ENCODE measurements at places on chromosomes 2 and 18. TPM values are rescaled to one million over a fixed set of nuclear protein-coding genes. Genes with fewer than 3 reads are reported as not detected.

The SCN3A gene
- 0.32 TPM for total RNA-seq

DNA sequence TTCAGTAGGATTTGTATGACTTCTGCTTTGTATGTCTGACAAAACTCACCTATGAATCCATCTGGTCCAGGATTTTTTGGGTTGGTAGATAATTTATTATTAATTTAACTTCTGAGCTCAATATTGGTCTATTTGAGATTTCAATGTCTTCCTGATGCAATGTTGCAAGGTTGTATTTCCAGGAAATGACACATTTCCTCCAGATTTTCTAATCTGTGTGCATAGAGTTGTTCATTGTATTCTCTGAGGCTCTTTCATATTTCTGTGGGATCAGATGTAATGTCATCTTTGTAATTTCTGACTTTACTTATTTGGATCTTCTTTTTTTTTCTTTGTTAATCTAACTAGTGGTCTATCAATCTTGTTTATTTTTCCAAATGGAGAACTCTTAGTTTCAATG lies 584.7 kb upstream of the SETBP1 start:
- no peak for DNase-seq

GRCh38 chr2:238287737-238288649 lies at the start of gene PER2:
TSS of gene PER2 (minus strand) at chr2:238288610. CDS start at chr2:238277936, 10,674 bp downstream.
- DNase-seq, result peak; percentile 44

The OTX1 gene
- total RNA-seq, result not detected

DNA sequence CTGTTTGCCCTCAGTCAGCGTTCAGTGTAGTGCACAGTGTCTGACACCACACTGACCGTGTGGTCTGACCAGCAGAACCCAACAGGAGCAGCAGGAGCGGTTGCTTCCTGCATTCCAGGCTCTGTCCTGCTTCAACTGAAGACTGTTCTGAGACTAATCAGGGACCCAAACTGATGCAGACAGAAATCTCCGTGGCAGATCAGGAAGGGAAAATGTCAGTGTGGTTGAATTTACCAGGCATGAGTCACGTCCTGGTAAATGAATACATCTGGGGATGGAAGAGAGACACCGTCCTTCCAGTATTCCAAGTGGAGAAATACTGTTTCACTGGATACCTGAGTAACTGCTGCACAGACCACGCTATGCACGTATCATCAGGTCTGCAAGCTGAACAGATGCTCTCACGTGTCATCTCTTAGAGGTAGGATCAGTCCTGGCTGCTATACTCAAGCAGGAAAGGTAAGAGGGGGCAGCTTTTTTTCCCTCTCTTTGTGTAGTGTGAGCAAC lies 223.6 kb upstream of the EPAS1 start:
- DNase-seq, result no peak

GRCh38 chr2:46351750-46352138 lies 54.5 kb downstream of the EPAS1 start:
- DNase-seq, result no peak

The MDH1B gene
- 0.85 TPM for total RNA-seq

GRCh38 chr2:217988014-217988839 lies 14.6 kb downstream of the TNS1 start:
- no peak for DNase-seq

- no peak for DNase-seq
These were observed 263.6 kb upstream of the HNMT start for GRCh38 chr2:137700681-137701080.

The ANO7 gene
- total RNA-seq, result not detected

The FBXO41 gene
- total RNA-seq, result 1.2 TPM

The FMNL2 gene
- total RNA-seq, result 17.9 TPM

- no peak for DNase-seq
These were observed 213.8 kb upstream of the FBXO11 start for GRCh38 chr2:48120112-48120511.

GRCh38 chr2:159936471-159936870 lies 125.9 kb downstream of the PLA2R1 start:
- DNase-seq, result no peak

- no peak for DNase-seq
These were observed 48.1 kb downstream of the ID2 start for GRCh38 chr2:8729939-8730338.

The LRRC30 gene
- total RNA-seq, result not detected

DNA sequence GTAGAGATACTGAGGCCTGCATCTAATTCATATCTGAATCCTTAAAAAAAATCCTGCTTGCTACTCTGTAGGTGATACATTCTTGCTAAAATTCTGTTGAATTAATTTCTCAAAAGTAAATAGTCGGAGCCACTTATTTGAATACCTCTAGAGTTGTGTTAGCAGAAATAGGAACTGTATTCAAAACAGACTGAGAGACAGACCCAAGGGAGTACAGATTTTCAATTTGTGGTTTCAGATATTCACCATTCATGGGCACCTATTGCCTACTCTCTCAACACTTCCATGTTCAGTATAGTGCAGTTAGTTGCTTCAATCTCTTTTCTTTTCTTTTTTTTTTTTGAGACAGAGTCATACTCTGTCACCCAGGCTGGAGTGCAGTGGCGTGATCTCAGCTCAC lies 46.6 kb upstream of the CTLA4 start:
- DNase-seq, result no peak

GRCh38 chr18:75249672-75250470 lies 39.3 kb downstream of the TSHZ1 start:
- no peak for DNase-seq

- DNase-seq, result no peak
These were observed 48.6 kb downstream of the SPOPL start for GRCh38 chr2:138550172-138550571.

The LRATD1 gene
- total RNA-seq, result 53.5 TPM

DNA sequence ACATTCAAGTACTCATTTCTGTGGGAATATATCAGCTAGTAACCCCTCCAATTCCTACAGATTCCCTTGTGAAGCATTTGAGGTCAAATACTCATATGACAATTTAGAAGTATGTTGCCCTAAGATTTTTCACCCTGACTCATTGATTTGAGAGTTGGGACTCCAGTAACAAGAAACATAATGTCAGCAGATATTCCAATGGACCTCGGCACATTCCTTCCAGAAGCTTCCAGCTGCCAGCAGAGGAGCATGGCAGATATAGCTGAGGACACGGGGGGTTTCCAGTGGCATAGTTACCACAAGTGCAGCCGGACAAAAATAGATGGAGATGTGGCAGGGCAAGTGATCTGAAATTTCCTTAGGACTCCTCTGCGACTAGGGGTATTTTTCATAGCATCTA lies 101.9 kb upstream of the ARHGAP28 start:
- DNase-seq, result no peak

All from esophagus squamous epithelium (tissue), 5 donors.